Foreskin keratinocyte (primary cell): ENCODE measurements at places on chromosomes 6 and 20. TPM values are rescaled to one million over a fixed set of nuclear protein-coding genes. Genes with fewer than 3 reads are reported as not detected.
A peak's percentile ranks its signal among the peaks of the same experiment; 100 is the strongest.

GRCh38 chr20:59678288-59678687, 73.9 kb downstream of the PHACTR3 start:
- no peak for DNase-seq

DNA sequence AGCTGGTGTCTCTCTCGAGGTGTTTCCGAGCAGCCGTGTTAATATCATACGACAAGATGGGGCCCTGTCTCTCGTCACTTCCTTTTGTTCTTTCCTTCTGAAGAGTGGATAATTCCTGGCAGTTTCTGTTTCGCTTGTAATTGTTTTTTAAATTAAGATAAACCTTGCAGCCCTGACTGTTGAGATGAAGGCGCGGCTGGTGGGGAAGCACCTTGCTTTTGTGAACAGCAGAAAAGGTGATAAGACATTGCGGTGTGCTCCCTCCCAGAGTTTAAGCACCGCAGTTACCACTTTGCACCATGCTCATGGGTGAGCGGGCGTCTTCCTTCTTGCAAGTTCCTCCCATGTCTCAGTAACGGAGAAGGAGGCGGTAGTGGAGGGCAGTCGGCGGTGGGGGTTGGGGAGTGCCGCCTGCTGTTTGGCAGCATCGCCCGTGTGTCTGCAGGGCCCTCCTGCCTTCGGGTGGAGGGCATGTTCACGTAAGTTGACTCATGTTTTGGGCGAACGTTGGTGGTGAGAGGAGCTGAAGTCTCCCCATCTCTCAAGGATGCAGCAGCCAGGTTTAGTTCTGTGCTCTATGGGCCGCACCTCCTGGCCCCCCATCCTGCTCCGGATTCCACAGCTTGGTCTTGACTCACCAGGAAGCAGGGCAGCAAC, 345.9 kb downstream of the TAF4 start:
- peak; percentile 3 for DNase-seq

The HLA-DQA1 gene
- not detected in 2 replicates for total RNA-seq

The BANF2 gene
- total RNA-seq = not detected in 2 replicates
